ENCODE measurements at places on chromosomes 4 and X.

DNA sequence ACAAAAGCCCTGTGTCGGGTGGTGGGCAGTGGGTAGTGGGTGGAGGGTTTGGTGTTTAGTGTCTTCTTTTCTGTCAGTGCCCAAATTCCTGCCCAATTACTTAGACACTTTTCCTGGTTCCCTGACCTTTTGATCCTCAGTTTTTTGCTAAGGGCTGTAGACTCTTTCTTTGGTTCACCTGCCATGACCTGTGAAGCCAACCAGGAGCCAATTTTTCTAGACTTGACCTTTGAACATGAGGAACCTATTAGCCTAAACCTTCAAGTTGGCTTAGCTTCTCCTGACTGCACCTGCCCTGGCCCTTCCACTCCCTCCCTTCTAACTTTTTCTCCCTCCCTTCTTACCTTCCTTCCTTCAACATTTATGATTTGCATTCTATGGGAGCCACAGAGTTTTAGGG lies 94.5 kb downstream of the MID1IP1 start:
- DNase-seq = no peak

DNA sequence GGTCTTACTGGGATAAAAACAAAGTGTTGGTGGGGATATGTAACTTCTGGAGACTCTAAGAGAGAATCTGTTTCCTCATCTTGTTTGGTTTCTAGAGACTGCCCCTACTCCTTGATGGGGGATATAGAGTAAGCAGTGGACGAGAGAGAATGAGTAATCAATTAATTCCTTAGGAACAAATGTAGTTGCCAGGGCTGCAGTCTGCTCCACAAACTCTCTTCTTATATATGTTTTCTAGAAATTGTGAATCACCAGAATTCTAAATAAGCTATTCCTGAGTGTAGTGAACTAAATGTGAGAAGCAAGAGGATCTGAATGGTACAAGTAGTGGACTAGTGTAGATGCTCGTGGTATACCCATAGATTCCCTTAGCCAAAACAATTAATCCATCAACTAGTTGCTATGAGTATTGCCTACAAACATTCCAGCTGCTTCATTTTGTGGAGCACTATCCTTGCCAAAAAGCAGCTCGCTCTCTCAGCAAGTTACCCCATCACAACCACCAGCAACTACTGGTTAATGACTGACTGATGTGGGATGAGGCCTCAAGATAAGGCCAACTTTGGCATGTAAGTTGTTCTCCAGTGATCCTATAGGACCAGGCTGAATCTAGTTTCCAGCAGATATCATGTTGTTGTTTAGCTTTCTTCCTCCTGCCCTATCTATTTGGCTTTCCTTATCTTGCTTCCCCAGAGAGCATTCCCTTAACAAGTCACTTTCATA lies 273.0 kb downstream of the SLC7A11 start:
- no peak for DNase-seq

DNA sequence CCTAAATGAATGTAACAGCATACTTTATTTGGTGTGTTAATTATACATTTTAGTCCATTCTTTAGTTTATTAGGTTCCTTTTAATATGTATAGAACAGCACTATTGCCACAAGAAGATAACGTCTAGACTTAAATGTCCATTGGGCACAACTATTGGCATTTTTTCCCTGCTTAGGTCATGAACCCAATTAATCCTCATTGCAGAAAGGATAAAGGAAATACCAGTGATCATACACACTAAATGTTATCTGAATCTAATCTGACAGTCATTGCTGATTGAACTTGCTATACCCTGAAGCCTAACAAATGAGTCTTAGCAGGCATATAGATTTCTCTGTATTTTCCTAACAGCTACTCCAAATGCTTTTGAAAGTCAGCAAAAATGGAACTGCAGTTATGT lies 2250.0 kb upstream of the AGA start:
- no peak for DNase-seq

GRCh38 chrX:28133763-28134162 lies 152.5 kb upstream of the DCAF8L1 start:
- DNase-seq = no peak

Data from NCI-H2029 (cell line).